ENCODE measurements at places on chromosomes 6 and 20.

DNA sequence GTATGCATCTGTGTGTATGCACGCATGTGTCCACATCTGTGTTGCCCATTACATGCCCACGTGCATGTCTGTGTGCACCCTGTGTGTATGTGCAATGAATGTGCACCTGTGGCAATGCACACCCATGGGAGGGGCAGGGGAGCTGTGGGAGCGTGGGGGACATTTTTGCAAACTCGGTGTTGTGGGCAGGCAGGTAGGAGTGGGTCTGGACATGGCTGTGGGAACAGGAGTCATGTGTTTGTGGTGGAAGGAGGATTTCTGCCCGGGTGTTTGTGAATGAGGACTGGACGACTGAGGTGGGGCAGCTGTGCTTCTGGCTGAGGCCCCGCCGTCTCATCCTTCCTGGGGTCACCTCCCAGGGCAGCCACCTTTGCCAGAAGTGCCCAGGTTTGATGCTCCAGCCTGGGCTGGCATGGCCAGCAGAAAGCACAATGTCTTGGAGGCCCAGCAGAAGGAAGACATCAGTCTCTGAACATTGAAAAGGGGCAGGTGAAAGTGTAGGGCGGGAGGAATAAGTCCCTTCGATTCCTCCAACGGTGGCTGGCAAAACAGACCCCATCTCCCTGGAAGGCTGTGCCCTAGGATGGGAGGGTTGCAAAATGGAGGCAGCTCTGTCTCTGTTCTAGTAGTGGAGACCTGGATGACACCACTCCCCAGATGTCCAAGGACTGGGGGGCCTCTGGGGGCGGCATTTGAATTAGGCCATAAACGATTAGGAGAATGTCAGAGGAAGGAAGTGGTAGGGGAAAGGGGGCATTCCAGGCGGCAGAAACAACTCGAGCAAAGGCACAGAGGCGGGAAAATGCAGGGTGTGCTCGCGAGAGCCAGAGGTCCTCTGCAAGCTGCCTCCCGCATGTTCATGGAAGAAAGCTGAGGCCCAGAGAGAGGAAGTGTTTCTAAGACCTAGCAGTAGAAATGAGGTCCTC, 19.1 kb upstream of the ARMC12 start:
- no peak for DNase-seq

- DNase-seq: no peak
These were observed 111.5 kb upstream of the SYNDIG1 start for GRCh38 chr20:24357931-24358330.

DNA sequence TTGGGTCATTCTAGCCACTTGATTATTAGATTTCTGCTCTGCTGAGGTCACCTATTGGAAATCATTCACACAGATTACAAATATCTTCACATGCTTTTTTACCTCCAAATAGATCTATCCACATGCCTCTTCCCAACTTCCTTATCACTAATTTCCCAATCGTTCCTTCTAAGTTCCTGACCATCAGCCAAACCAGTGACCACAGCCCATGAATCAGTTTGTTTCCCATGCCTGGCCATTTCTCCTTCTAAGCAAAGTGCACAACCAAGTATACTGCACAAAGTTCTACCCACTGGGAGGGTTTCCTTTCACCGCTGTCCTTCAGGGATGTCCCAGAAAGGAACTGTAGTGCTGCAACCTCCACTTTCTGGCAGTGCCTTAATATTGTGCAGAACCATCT, 140.5 kb upstream of the SYNDIG1 start:
- no peak for DNase-seq

GRCh38 chr20:24487648-24488047, 18.2 kb downstream of the SYNDIG1 start:
- DNase-seq: no peak

Data from trophoblast cell (in vitro differentiated cells and primary cell).